Activated CD8-positive, alpha-beta memory T cell treated with anti-CD3 and anti-CD28 coated beads, Interleukin-2, amount 10 ng/mL, durations not matched to agents 7 days and 5 days (primary cell): ENCODE measurements at places on chromosomes 16 and 17.
A peak's percentile ranks its signal among the peaks of the same experiment; 100 is the strongest.

- no peak for DNase-seq
- no peaks in the 10 kb centered on the region for H3K27me3 ChIP-seq
- peaks cover 39% of the 10 kb centered on the region for H3K36me3 ChIP-seq
- H3K27ac ChIP-seq = no peak overlapping the region
- no peak overlapping the region for H3K4me3 ChIP-seq
Measured at GRCh38 chr17:75138519-75138918, 7.0 kb upstream of the NT5C start.

DNA sequence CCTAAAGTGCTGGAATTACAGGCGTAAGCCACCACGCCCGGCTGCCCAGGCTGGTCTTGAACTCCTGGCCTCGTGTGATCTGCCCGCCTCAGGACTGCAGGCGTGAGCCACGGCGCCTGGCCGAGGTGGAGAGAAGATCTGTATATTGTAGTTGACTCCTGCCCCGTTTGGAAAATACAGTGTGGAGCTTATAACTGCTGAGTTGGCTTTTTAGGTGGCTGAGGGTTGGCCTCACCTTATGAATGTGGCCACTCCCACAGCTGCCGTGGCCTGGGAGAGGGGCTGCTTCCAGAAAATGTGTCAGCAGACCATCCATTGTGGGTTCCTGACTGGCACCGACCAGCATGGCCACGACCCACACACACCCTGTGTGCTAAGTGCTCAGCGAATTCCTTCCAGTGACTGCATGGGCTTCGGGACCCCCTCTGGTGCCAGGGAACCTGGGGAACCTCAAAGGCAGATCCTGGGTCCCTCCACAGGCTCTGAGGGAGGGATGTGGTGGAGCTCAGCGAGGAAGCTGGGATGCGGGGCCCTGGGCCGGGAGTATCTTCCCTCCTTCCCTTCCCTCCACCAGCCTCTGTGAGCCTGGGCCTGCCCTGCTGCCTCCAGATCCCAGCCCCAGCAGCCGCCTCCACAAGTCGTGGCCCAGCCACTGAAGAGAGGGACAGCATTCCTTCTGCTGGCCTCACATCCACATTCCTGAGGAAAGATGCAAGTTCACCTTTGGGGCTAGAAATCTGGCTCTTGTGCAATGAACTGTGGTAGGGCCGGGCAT, 10.9 kb upstream of the RAB11FIP3 start:
- no peaks in the 10 kb centered on the region for H3K4me1 ChIP-seq
- no peaks in the 10 kb centered on the region for H3K36me3 ChIP-seq
- H3K27ac ChIP-seq = no peak overlapping the region
- DNase-seq = no peak
- no peak overlapping the region for H3K4me3 ChIP-seq

- no peak overlapping the region for H3K4me3 ChIP-seq
- DNase-seq = no peak
- H3K36me3 ChIP-seq = peaks cover 18% of the 10 kb centered on the region
- H3K27me3 ChIP-seq = no peaks in the 10 kb centered on the region
- peaks cover 6% of the 10 kb centered on the region for H3K4me1 ChIP-seq
Measured at GRCh38 chr16:22225060-22225459, 19.0 kb downstream of the EEF2K start.

- peaks cover 49% of the 10 kb centered on the region for H3K4me1 ChIP-seq
- peak overlapping the region; percentile 89 for H3K27ac ChIP-seq
- peaks cover 53% of the 10 kb centered on the region for H3K36me3 ChIP-seq
- DNase-seq = no peak
- H3K4me3 ChIP-seq = peak overlapping the region; percentile 35
Measured at GRCh38 chr17:59762824-59763374, 55.4 kb downstream of the VMP1 start.

GRCh38 chr16:35730251-35730650, 2270.8 kb downstream of the TP53TG3F start:
- DNase-seq = no peak
- H3K4me1 ChIP-seq = no peaks in the 10 kb centered on the region
- no peaks in the 10 kb centered on the region for H3K36me3 ChIP-seq
- H3K27ac ChIP-seq = no peak overlapping the region
- H3K27me3 ChIP-seq = no peaks in the 10 kb centered on the region

GRCh38 chr16:69423189-69423588, 1.2 kb upstream of the CYB5B start:
- peaks cover 38% of the 10 kb centered on the region for H3K4me1 ChIP-seq
- peak overlapping the region; percentile 95 for H3K4me3 ChIP-seq
- H3K27me3 ChIP-seq = no peaks in the 10 kb centered on the region
- H3K36me3 ChIP-seq = peaks cover 23% of the 10 kb centered on the region
- no peak for DNase-seq
- peak overlapping the region; percentile 38 for H3K27ac ChIP-seq
